ENCODE measurements at places on chromosomes 3 and 15.

DNA sequence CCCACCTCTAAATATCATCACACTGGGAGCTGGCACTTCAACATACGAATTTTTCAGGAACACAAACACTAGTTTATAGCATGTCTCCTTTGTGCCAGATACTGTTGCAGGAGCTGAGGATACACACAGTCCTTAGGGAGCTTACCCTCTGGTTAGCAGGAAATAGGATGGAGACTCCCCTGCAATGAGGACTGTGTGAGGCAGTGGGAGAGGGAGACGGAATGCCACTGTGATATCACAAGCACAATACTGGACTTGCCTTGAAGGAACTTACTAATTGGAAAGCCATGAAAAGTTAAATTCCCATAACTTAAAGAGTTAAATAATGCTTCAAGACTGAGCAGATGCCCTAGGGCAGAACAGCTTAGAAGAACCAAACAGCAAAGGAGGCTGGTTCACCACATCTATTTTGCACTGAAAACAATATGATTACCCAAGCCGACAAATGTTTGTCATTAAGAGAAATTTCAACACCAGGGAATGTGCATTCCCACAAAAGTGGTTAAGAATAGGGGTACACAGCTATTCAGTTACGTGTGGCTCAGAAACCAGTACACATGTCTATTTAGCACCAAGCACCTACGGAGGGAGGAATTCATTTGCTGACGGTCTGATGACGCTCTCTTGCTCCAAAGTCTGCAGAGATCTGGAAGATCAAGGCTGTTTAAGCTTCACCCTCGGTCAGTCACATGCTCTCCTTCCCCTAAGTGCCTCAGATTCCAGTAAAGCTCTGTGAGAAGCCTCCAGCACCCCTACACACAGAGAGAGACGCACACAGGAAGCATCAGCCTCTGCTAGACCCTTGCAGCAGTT is 5.2 kb downstream of the TBC1D2B start:
- H3K36me3 ChIP-seq = no peaks in the 10 kb centered on the region
- no peak for DNase-seq
- H3K4me1 ChIP-seq = peaks cover 37% of the 10 kb centered on the region
- H3K27me3 ChIP-seq = no peaks in the 10 kb centered on the region
- peak overlapping the region; percentile 10 for H3K4me3 ChIP-seq

DNA sequence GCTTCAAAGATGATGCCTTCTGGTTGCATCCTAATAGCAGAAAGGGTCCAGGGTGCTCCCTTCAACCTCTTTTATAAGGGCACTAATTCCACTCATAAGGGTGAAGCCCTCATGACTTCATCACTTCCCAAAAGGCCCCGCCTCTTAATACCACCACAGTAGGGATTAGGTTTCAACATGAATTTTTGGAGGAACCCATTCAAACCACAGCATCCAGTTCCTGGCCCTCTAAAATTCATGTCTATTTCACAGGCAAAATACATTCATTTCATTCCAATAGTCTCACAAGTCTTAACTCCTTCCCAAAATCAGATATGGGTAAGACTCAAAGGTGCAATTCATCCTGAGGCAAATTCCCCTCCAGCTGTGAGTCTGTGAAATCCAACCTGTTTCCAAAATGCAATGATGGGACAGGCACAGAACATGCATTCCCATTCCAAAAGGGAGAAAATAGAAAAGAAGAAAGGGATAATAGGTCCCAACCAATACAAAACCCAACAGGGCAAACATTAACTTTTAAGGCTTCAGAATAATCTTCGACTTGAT is 124.0 kb downstream of the ATP1B3 start:
- H3K36me3 ChIP-seq = no peaks in the 10 kb centered on the region
- peaks cover 3% of the 10 kb centered on the region for H3K4me1 ChIP-seq
- no peak overlapping the region for H3K27ac ChIP-seq
- no peaks in the 10 kb centered on the region for H3K27me3 ChIP-seq

DNA sequence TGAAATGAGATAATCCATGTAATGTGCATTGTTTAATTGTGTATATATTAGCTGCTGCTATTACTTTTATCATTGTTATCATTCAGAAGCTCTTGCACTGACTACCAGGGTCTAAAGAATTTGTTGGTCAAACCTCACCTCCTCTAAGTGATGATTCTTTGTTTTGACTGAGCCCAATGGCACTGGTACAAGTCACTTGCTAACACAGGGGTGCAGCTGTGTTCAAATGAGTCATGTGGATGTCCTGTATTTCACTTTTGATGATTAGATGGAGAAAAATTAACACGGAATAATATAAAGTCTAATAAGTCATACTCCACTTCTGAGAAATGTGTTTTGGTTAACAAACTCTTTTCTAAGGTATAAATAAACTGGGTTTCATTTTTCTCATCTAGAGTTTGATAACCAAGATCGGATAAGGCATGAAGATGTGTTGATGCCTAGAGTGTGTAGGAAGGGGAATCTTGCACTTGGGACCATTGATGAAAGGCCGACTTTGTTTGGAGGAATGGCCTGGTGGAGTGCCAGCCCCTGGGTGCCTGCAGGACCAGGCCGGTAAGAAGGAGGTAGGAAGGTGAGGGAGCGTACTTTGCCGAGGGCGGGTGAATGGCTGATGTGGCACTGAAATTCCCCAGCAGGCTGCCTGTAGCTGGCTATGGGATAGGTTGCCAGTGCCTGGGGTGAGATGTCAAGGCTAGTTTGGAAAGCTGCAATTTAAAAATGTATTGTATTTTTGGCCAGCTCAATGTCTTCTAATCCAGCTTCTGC is 244.7 kb upstream of the ZPLD1 start:
- H3K4me3 ChIP-seq = no peak overlapping the region
- peaks cover 5% of the 10 kb centered on the region for H3K4me1 ChIP-seq
- DNase-seq = no peak
- H3K36me3 ChIP-seq = no peaks in the 10 kb centered on the region
- no peak overlapping the region for H3K27ac ChIP-seq

DNA sequence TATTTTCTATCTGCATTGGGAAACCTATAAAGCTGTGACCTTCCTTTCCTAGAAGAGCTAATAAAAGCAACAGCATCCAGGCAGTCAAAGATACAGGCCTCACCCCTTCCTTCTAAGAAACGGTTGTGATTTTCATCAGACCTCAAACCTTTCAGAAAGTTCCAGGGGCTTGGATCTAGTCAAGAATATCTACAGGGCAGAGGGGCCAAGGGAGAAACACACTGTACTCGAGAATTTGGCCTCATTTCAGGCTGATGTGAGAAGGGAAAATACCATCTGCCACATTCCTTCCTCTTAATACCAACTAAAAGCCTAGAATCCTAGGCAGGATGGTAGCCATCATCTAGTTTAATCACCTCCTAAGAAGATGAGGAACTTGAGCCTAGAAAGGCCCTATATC is 24.5 kb upstream of the BCL6 start:
- peaks cover 4% of the 10 kb centered on the region for H3K4me1 ChIP-seq
- no peak for DNase-seq
- H3K27ac ChIP-seq = no peak overlapping the region
- no peak overlapping the region for H3K4me3 ChIP-seq
- H3K27me3 ChIP-seq = no peaks in the 10 kb centered on the region
- H3K36me3 ChIP-seq = no peaks in the 10 kb centered on the region

DNA sequence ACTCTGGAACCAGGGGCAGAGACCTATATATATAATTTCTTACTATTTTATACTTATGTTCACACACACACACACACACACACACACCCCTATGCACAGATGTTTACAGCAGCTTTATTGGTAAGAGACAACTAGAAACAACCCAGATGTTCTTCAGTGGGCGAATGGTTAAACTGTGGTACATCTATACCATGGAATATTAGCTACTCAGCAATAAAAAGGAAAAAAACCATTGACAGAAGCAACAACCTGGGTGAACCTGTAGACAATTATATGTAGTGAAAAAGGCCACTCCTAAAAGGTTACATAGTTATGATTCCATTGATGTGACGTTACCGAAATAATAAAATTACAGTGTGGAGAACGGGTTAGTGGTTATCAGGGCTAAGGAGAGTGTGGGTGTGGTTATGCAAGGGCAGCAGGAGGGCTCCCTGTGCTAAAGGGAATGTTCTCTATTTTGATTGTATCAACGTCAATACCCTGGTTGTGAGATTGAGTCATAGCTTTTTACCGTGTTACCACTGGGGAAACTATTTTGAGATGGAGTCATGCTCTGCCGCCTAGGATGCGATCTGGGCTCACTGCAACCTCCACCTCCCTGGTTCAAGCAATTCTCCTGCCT is 85.5 kb downstream of the FLNB start:
- H3K4me1 ChIP-seq = peaks cover under 1% of the 10 kb centered on the region
- H3K36me3 ChIP-seq = peaks cover 12% of the 10 kb centered on the region
- no peak overlapping the region for H3K4me3 ChIP-seq
- H3K27me3 ChIP-seq = no peaks in the 10 kb centered on the region

GRCh38 chr15:56672721-56673120 is 60.6 kb downstream of the ZNF280D start:
- H3K4me3 ChIP-seq = no peak overlapping the region
- no peaks in the 10 kb centered on the region for H3K27me3 ChIP-seq
- no peak for DNase-seq
- no peak overlapping the region for H3K27ac ChIP-seq
